Body of pancreas (tissue), 4 donors: ENCODE measurements at places on chromosomes 5 and 9. TPM values are rescaled to one million over a fixed set of nuclear protein-coding genes. Genes with fewer than 3 reads are reported as not detected.

LCN1 gene
- total RNA-seq: not detected

DNA sequence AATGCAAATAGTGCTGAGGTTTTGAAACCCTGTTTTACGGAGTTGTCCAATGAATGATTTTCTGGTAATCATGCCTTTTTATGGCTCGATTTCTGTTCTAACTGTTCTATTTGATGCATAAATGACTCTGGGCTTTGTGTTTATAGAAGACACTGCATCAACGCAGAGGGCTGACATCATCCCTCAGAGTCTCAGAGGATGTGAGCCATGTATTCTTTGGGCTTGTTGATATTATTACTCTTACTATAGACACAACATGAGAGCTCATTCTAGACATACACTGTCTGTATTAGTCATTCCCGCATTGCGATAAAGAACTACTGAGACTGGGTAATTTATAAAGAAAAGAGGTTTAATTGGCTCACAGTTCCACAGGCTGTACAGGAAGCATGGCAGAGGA, 31.6 kb downstream of the CDH6 start:
- no peaks in the 10 kb centered on the region for H3K27me3 ChIP-seq
- H3K36me3 ChIP-seq: no peaks in the 10 kb centered on the region
- H3K27ac ChIP-seq: no peak overlapping the region
- H3K4me1 ChIP-seq: peaks cover 6% of the 10 kb centered on the region
- no peak for DNase-seq

- no peaks in the 10 kb centered on the region for H3K36me3 ChIP-seq
- DNase-seq: peak; percentile 73
- no peaks in the 10 kb centered on the region for H3K27me3 ChIP-seq
- peak overlapping the region; percentile 85 for H3K27ac ChIP-seq
- H3K4me3 ChIP-seq: no peak overlapping the region
These were observed 1.7 kb downstream of the SMIM3 start for GRCh38 chr5:150780187-150780692.

DNA sequence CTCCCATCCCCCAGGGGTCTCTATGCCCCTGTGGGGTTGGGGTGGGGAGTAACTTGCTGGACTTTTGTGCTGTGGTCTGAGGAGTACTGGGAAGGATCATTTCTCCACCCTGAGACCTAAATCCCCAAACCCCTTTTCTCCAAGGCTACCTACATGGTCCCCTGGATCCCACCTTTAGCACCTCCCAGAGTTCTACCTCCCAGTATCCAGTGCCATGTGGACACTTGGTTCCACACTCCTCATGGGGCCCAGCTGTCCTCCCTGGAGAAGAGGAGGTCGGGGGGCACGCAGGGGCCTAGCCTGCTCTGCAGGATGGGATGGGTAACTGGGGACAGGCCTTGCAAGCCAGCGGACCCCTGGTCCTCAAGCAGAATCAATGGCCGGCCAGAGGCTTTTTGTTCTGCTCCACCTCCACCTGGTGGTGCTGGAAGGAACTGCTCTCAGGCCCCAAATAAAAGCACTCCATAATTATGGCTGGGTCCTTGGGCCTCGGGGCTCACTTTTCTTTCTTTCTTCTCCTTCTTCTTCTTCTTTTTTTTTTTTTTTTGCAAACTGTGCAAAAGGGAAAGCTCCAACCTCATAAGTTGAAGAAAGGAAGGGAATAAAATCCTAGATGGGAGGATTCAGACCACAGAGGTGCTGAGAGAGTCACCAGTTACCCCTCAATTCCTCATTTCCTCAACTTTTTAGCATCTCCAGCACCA, 68.4 kb downstream of the PSD2 start:
- no peaks in the 10 kb centered on the region for H3K36me3 ChIP-seq
- H3K4me3 ChIP-seq: no peak overlapping the region
- DNase-seq: peak; percentile 66
- H3K4me1 ChIP-seq: no peaks in the 10 kb centered on the region

DNA sequence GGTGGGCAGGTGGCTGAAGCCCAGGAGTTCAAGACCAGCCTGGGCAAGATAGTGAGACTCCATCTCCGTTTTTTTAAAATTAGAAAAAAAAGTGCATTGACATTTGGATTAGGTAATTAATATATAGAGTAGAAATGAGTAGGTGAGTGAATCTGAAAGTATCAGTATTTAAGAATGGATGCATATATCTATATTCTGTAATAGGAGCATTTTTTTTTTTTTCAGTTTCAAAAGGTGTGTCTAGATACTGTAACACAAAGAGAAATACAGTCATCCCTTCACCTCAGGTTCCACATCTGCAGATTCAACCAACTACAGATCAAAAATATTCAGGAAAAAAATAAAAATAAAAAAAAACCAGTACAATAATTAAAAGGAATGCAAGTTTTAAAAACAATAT, 50.8 kb downstream of the RBM27 start:
- H3K27me3 ChIP-seq: no peaks in the 10 kb centered on the region
- H3K4me1 ChIP-seq: no peaks in the 10 kb centered on the region
- no peaks in the 10 kb centered on the region for H3K36me3 ChIP-seq
- DNase-seq: no peak

TMEM215 gene
- not detected for total RNA-seq

SNCB gene
- not detected for total RNA-seq

DNA sequence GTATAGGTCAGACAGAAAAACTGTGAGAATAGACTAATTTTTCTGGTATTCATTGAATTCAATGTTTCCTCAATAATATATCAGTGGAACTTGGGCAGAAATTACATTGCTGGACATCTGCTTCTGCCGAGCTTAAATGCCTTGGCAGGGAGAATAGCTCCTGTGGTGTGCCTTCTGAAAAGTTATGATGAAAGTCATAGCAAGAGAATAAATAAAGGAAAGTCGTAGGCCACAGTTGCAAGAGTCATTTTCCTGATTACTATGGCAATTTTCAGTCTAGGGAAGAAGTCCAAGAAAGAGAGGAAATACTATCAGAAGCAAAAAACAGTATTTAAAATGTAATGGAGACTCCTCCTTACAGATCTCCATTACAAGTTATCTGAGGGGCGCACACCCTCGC, 1596.1 kb upstream of the WWC1 start:
- no peaks in the 10 kb centered on the region for H3K27me3 ChIP-seq
- H3K27ac ChIP-seq: no peak overlapping the region
- H3K4me3 ChIP-seq: no peak overlapping the region
- no peaks in the 10 kb centered on the region for H3K36me3 ChIP-seq
- DNase-seq: no peak
- H3K4me1 ChIP-seq: no peaks in the 10 kb centered on the region

DNA sequence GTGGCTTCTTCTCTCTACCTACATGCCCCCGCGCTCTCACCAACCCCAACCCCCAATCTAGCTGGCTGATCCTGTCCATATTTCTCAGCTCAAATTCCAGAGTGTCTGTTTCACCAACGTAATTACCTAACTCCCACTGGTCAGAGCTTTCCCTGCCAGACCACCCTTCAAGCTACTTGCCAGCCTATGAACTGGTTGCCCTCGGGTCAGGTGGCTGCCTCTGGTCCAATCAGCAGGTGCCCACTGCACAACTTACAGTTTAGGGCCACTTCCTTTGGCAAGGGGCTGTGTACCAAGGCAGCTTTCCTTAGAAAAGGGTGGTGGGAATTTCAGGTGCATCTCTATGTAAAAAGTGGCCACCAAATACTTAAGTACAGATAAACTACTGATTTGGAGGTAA, 92.2 kb upstream of the SLC30A5 start:
- no peaks in the 10 kb centered on the region for H3K4me1 ChIP-seq
- no peak for DNase-seq
- no peak overlapping the region for H3K4me3 ChIP-seq
- no peaks in the 10 kb centered on the region for H3K27me3 ChIP-seq
- no peaks in the 10 kb centered on the region for H3K36me3 ChIP-seq

TMEM252 gene
- total RNA-seq: not detected

- H3K36me3 ChIP-seq: no peaks in the 10 kb centered on the region
- no peaks in the 10 kb centered on the region for H3K27me3 ChIP-seq
- no peak overlapping the region for H3K4me3 ChIP-seq
- H3K4me1 ChIP-seq: no peaks in the 10 kb centered on the region
These were observed 1915.7 kb upstream of the CDH9 start for GRCh38 chr5:28954074-28954473.

GRCh38 chr9:101018467-101018866, 10.1 kb upstream of the PLPPR1 start:
- no peaks in the 10 kb centered on the region for H3K36me3 ChIP-seq
- no peak overlapping the region for H3K27ac ChIP-seq
- no peaks in the 10 kb centered on the region for H3K4me1 ChIP-seq
- H3K4me3 ChIP-seq: no peak overlapping the region
- no peaks in the 10 kb centered on the region for H3K27me3 ChIP-seq
- DNase-seq: no peak

PCDHA6 gene
- total RNA-seq: 3.4 TPM

GRCh38 chr5:76294573-76294972, 108.5 kb upstream of the IQGAP2 start:
- H3K4me1 ChIP-seq: peaks cover 49% of the 10 kb centered on the region
- H3K27ac ChIP-seq: no peak overlapping the region
- H3K4me3 ChIP-seq: no peak overlapping the region
- no peaks in the 10 kb centered on the region for H3K27me3 ChIP-seq
- peak; percentile 25 for DNase-seq

GRCh38 chr5:158462349-158463114, 603.6 kb upstream of the CLINT1 start:
- no peaks in the 10 kb centered on the region for H3K36me3 ChIP-seq
- H3K4me3 ChIP-seq: no peak overlapping the region
- peaks cover 5% of the 10 kb centered on the region for H3K4me1 ChIP-seq
- no peak overlapping the region for H3K27ac ChIP-seq
- no peak for DNase-seq
- no peaks in the 10 kb centered on the region for H3K27me3 ChIP-seq

DNA sequence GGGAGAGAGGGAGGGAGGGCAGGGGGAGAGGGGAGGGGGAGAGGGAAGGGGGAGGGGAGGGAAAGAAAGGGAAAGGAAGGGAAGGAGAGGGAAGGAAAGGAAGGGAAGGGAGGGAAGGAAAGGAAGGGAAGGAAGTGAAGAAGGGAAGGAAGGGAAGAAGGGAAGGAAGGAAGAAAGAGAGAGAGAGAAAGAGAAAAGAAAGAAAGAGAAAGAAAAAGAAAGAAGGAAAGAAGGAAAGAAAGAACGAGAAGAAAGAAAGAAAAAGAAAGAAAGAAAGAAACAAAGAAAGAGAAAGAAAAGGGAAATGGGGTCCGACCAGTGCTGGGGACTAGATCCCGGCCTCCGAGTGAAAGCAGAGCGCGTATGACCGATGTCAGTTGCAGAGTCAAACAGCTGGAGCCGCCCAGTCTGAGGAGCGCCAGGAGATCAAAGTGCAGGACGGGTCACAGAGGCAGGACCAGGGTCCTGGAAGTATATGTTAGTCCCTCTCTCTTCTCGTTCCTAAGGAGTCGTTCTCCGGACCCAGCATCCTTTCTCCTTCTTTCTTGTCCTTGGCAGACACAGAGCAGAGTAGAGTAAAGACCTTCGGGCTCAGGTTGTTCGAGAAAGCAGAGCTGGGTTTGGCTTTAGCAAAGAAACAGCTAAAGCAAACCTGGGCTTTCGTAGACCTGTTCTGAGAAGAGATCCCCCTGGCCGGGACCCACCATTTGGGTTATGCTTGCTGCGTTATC, 305.4 kb upstream of the MSX2 start:
- H3K27me3 ChIP-seq: peaks cover 3% of the 10 kb centered on the region
- no peaks in the 10 kb centered on the region for H3K36me3 ChIP-seq
- no peak overlapping the region for H3K27ac ChIP-seq
- peak; percentile 5 for DNase-seq
- H3K4me1 ChIP-seq: no peaks in the 10 kb centered on the region

TNFSF8 gene
- not detected for total RNA-seq

FBP2 gene
- total RNA-seq: 3.1 TPM

DNA sequence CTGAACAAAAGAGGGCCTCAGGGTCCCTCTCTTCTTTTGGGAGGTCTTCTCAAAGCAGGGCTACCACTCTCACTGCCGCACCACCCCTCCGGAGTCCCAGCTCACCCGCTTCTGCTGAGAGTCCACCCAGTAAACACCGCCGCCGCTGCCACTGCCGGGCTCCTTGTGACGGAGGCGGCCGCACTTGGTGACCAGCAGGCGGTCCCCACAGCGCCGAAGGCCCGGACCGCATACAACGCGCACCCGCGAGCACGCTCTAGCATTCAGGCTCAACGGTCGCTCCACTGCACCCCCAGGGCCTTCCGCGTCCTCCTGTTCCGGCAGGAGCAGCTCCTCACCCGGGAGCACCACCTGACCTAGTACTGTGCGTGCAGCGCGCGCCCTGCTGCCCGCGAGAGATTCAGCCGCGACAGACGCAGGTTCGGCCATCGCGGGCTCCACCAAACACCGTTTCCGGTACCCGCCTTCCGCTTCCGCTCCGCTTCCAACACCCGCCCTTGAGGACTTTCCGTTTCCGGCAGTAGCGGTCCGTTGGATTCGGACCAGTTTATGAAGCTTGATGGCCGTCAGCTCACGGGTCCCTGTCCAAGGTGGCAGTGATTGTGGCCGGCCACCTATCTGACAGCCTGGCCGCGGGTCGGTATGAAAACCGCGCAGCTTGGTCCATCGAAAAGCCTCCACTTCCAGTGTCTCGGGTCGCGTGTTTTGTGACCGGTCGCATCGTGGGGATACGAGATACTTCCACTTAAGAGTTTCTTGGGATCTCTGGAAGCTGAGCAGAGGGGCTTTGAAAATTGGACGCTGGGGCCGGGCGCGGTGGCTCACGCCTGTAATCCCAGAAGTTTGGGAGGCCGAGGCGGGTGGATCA, at the start of gene EXOSC3:
Gene EXOSC3 (minus strand): TSS at position 449 of the 868 bp plus-strand sequence. CDS start 20 bp downstream, at position 429.
- peaks cover 26% of the 10 kb centered on the region for H3K4me1 ChIP-seq
- no peaks in the 10 kb centered on the region for H3K27me3 ChIP-seq
- peak within 1 kb of the TSS; percentile 76 for H3K27ac ChIP-seq
- H3K36me3 ChIP-seq: peaks cover 10% of the 10 kb centered on the region
- H3K4me3 ChIP-seq: peak within 1 kb of the TSS; percentile 69
- DNase-seq: peak; percentile 86

GADD45G gene
- 54.2 TPM for total RNA-seq

- H3K36me3 ChIP-seq: no peaks in the 10 kb centered on the region
- no peaks in the 10 kb centered on the region for H3K4me1 ChIP-seq
- DNase-seq: peak; percentile 78
- no peaks in the 10 kb centered on the region for H3K27me3 ChIP-seq
- no peak overlapping the region for H3K27ac ChIP-seq
- H3K4me3 ChIP-seq: no peak overlapping the region
These were observed 4.3 kb upstream of the TIFAB start for GRCh38 chr5:135456238-135457099.

DNA sequence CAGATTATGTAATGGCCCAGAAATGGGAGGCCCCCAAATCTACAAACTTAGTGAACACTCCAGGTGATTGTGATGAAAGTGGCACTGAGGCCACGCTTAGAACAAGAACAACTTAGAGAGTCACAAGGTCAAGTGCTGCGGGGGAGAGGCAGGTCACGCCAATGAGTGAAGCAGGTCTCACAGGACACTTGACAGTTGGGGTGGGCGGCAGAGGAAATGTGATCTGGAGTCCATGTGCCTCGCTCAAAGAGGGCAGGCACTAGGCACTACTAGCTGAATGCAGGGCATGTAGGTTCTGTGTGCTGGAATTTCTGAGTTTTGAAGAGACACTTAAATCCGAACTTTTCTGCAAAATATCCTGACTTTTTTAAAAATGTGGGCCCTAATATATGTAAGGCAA, 193.2 kb upstream of the RORB start:
- no peaks in the 10 kb centered on the region for H3K27me3 ChIP-seq
- no peak overlapping the region for H3K4me3 ChIP-seq
- no peaks in the 10 kb centered on the region for H3K36me3 ChIP-seq
- no peaks in the 10 kb centered on the region for H3K4me1 ChIP-seq

GRCh38 chr9:114681594-114682332, at the start of gene TEX48:
TSS of gene TEX48 (minus strand) at chr9:114682192. CDS start at chr9:114671723, 10,469 bp downstream.
- peak; percentile 48 for DNase-seq
- H3K27me3 ChIP-seq: no peaks in the 10 kb centered on the region
- no peaks in the 10 kb centered on the region for H3K36me3 ChIP-seq

GRCh38 chr5:6419340-6419852, 29.3 kb upstream of the UBE2QL1 start:
- no peaks in the 10 kb centered on the region for H3K36me3 ChIP-seq
- no peaks in the 10 kb centered on the region for H3K27me3 ChIP-seq
- H3K4me3 ChIP-seq: no peak overlapping the region
